GM12864 (cell line): ENCODE measurements at places on chromosomes 13 and 19.

- no peak for DNase-seq
These were observed 120.7 kb downstream of the RXFP2 start for GRCh38 chr13:31860002-31860401.

DNA sequence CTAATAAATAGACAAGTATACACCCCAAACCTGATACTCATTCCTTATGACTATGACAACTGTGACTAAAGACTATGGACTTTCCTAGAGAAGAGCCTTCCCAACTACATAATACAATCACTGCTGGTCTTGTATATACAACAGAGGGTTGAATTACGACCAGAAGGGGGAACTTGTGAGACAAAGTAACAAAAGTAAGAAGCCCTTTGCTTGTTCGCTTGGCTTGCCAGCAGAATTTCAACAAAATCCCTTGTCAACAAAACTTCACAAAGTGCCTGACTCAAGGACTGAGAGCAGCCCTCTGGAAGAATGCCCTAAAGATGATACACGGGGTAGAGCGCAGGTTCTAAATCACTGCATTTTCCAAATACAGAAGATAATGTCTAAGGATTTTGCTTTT, 99.4 kb downstream of the WASF3 start:
- peak; percentile 3 for DNase-seq

DNA sequence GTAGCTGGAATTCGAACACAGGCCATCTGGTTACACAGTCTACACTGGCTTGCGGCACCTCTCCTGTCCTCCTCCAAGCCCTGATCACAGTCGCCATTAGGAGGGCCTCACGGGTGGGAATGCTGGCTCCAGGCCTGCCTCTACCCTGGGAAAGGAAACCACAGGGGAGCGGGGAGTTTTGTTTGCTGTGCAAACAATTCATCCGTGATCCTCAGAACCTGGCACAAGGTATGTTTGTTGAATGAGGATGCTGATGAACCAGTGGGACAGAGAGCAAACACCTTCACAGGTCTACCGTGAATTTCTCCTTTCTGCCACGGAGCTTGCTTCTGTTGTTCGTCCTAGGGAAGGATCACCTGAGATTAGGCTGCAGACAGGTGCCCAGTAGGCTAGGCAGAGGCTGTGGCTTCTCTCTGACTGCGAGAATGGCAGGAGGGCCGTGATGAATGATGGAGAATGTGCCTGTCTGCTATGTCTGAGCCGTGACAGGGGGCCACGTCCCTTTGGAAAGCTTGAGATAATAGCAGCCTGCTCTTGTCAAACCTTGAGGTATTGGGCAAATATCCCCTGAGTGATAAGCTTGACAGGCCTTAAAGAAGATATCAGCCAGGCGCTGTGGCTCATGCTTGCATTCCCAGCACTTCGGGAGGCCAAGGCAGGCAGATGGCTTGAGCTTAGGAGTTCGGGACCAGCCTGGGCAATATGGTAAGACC, 36.7 kb downstream of the PIN1 start:
- DNase-seq = no peak

DNA sequence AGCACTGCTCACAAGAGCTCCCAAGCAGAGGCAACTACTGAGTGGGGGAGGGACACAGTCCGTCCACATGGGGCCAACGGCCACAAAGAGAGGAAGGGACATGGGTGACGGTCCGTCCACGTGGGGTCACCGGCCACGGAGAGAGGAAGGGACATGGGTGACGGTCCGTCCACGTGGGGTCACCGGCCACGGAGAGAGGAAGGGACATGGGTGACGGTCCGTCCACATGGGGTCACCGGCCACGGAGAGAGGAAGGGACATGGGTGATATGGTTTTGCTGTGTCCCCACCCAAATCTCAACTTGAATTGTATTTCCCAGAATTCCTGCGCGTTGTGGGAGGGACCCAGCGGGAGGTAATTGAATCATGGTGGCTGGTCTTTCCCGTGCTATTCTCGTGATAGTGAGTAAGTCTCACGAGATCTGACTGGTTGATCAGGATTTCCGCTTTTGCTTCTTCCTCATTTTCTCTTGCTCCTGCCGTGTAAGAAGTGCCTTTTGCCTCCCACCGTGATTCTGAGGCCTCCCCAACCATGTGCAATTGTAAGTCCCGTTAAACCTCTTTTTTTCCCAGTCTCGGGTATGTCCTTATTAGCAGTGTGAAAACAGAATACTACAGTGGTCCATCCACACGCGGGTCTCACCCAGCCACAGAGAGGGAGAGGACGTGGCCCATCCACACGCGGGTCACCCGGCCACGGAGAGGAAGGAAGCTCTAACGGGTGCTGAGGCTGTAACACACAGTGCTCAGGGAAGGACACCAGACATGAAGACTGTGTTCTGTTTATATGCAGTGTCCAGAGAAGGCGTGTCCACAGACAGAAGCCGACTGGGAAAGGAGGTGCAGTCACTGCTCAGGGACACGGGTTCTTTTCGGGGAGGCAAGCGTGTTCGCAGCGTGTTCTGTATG, 48.5 kb downstream of the GAS6 start:
- peak; percentile 59 for DNase-seq

DNA sequence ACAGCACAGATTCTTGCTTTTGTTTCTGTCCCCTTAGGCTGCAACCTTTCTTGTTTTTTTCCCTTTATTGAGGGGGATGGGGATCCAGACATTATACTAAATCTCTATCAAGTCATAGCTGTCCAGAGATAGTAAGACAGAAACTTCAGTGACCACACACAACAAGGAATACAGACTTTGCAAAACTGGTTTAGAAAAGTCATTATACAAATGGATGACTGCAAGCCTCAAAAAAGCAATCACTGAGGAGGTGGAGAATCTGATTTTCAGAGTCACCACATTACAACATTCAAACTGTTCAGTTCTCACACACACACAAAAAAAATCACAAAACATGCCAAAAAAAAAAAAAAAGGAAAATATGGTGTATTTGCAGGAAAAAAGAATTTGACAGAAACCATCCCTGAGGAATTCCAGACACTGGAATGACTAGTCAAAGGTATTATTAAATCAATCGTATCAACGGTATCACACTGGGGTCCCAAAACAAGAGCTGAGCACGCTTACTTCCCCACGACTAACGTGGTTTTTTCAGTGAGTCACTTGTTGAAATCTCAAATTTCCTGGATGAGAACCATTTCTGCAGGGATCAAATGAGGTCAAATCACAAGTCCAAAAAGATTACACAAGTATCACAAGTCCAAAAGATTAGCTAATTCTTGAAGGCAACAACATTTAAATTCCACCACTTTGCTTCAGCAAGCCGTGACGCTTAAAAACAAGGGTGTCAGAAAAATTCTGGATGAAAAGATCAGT, 41.2 kb downstream of the USP12 start:
- DNase-seq = no peak

GRCh38 chr13:41699759-41700158, 242.4 kb downstream of the RGCC start:
- no peak for DNase-seq

DNA sequence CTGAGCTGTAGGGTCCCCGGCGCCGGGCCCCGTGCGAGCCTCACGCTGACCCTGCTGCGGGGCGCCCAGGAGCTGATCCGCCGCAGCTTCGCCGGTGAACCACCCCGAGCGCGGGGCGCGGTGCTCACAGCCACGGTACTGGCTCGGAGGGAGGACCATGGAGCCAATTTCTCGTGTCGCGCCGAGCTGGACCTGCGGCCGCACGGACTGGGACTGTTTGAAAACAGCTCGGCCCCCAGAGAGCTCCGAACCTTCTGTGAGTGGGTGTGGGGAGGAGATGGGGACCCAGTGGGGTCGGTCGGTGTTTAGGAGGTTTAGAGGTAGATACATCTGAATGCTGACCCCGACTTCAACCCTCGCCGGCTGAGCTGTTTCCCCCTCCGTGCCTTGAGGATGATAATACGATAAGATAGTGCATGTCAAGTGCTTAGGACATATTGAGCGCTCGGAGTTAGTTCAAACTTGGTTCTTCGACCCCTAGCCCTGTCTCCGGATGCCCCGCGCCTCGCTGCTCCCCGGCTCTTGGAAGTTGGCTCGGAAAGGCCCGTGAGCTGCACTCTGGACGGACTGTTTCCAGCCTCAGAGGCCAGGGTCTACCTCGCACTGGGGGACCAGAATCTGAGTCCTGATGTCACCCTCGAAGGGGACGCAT, 1.9 kb downstream of the ICAM5 start:
- no peak for DNase-seq

DNA sequence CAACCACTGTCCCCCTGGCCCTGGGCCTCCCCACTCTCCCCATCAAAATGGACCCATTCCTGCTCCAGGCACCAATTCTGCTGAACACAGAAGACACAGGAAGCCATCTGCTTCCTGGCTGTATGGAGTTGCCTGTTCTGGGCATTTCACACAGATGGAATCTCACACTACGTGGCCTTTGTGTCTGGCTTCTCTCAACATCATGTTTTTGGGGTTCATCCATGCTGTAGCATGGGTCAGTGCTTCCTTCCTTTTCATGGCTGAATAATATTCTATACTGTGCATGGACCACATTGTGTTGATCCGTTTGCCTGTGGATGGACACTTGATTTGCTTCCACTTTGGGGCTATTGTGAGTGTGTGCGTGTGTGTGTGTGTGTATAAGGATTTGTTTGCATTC, 15.0 kb upstream of the KLF2 start:
- no peak for DNase-seq

DNA sequence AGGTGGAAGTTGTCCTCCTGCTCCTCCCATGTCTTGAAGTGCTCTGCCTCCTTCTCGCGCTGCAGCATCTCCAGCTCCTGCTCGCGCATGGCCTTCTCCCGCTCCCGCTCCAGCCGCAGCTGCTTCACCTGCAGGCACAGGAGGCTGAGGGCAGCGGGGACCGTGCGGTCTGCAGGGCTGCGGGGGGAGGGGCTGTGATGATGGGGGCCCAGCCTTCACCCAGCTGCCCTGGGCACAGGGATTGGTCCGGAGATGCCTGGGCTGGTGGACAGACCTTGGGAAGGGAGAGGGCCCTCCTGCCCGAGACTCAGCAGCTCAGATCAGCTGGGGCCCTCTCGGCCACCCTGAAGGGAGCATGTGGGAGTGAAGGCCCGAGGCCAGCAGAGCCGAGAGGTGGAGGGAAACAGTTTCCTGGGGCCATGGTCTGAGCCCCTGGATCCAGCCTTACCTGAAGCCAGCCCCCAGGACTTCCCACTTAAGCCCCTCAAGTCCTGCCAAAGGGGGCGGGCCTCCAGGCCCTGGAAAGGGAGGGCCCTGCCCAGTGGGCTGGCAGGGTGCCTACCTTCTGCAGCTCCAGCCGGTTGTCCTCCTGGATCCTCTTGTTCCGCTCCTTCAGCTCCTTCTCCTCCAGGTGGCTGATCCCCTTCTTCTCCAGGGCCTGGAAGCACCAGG, 6.3 kb downstream of the CACTIN start:
- no peak for DNase-seq

DNA sequence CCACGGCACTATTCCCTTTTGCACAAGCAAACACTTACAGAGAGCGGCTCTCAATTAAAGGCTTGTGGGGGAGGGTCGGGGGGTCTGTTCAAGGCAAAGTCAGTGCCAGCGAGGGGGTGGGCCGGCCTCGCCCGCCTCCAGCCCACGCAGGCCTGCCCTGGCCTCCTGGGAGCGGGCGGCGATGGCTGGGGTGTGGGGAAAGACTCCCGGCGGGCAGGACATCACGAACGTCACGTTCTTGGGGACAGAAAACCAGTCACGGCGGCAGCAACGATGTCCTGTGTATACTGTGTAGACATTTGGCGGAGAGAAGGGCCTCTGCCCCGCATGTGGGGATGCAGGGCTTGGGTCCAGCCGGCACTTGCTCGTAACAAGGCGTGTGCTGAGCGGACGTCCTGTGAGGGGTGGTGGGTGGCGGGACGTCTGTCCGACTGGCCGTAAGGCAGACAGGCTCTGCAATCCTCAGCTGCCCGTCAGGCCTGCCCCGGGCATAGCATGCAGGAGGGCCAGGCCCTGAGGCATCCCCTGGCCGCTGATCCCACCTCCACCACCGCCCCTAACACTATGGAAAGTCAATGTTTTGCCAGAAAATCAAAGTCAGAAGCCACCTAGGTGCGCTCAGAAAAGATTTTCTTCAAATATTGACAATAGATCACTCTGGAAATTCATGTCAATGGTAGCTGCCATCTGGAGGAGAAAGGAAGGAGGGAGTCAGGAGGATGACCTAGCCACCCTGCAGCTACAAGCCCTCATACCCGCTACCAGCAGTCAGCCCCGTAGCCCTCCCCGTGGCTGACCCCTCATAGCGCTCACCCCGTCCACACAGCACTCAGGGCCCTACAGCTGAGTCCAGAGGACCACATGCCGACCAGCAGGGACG, 5.8 kb upstream of the EPHX3 start:
- DNase-seq = no peak

- peak; percentile 25 for DNase-seq
These were observed at the start of gene ZNF382 for GRCh38 chr19:36605101-36605876. Gene ZNF382 (plus strand): TSS chr19:36605313. CDS start chr19:36609915, 4,602 bp downstream.

DNA sequence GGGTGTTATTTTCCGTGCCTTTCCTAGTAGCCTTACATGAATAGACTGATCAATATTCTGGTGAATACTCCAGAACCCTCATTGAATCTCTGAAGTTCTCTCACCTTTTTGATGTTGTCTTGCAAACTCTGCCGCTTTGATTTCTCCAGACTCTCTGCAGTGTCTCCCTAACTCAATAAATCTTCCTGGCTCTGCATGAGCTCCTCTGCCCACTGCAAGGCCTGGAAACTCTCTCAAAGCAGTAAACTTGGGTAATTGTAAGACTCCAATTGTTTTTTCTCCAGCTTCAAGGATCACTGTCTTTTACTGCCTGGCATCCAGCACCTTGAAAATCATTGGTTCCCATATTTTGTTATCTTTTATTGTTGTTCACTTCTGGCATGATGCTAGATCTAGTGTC, 198.4 kb downstream of the GPC5 start:
- no peak for DNase-seq

GRCh38 chr19:13691569-13692435, 72.5 kb upstream of the MRI1 start:
- no peak for DNase-seq

GRCh38 chr13:35347679-35348205, 128.7 kb downstream of the MAB21L1 start:
- no peak for DNase-seq

DNA sequence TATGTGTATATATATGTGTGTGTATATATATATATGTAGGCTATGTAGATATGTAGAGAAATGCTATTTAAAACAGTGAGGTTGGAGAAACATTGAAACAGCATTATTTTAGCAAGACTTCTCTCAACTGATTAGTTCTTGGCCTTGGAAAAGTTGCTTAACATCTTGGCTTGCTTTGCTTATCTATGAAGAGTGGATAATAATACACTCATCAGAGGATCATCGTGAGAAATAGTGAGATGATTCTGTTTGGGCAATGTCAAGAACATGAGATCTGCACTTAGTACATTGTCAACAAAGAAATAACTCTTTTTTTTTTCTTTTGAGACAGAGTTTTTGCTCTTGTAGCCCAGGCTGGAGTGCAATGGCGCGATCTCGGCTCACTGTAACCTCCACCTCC, 128.3 kb downstream of the KLF5 start:
- DNase-seq = no peak

DNA sequence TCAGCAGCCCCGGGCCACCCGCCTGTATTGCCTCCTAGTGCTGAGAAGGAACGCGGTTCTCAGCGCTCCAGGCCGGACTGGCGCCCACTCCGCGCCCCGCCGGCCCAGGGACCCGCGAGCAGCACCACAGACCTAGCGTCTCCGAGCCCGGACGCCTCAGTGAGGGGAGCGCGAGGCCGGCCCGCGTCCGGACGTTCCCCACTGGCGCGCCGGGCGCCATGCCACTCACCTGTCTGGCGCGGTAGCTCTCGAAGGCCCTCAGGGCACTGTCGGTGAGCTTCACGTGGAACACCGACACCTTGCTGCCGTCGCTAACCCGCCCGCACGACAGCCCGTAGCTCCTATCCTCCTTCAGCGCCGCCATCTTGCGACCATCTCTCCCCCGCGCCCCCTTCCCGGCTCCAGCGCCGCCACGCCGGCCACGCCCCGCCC, at the start of gene ELL:
Gene ELL, minus strand, starts transcription at position 379 of the 432 bp plus-strand sequence. Its CDS starts 15 bp downstream, at position 364.
- no peak for DNase-seq
